Non-pigmented ciliary epithelial cell (primary cell): ENCODE measurements at places on chromosomes 7 and 10.

DNA sequence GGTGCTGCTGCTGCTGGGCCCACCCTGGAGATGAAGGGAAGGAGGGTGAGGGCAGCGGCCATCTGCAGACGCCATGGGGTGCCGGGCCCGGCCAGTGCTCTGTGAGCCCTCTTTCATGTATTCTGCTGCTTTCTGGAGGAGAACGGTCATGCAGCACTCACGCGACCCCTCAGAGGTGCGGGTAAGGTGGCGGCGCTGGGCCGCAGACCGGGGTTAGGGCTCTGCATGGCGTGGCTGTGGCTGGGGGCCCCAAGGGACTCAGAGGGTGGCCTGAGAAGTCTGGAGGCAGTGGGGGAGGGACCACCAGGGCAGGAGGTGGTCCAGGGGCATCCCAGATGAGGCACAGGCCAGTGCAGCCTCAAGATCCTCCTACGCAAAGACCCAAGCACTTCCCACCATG, 275.5 kb downstream of the ELFN1 start:
- DNase-seq, result no peak

GRCh38 chr7:107207459-107207858, 38.7 kb downstream of the HBP1 start:
- no peak for DNase-seq

GRCh38 chr7:31059551-31059950, 7.4 kb downstream of the ADCYAP1R1 start:
- DNase-seq, result no peak

DNA sequence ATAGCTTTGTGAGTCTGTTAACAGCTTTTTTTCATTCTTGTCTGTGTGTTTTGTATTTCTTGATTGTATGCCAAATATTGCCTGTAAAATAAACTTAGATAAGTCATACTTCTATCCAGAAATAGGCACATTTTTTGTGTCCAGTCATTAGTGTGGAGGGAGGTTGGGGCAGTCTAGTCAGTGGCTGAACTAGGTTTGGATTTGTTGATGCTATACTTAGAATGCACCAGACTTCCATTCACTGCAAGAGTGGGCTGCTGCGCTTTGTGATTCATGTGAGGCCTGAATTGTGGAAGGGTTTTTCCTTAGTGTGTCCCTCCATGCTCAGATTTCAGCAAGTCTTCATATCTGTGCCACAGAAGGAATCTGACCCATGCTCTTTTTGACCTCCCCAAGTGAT, 50.0 kb downstream of the TRUB1 start:
- peak; percentile 87 for DNase-seq

- DNase-seq, result no peak
Measured at GRCh38 chr7:136348542-136349192, 371.5 kb upstream of the MTPN start.

DNA sequence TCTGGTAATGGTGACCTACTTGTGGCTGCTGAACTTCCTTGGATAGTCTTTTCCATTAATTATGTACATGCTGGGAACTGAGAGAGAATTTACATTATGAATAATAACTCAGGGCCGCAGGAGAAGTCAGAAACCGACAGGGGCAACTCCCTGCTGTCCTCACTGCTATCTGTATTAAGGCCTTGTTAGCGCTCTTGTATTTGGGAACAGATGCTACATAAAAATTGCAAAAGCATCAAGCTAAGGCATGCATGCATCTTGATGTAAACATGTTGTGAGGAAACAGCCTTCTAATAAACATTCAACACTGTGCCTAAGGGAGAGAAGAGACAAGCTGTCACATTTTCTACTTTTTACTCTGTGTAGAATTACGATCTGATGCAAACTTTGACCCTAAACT, 158.4 kb downstream of the PARD3 start:
- no peak for DNase-seq

DNA sequence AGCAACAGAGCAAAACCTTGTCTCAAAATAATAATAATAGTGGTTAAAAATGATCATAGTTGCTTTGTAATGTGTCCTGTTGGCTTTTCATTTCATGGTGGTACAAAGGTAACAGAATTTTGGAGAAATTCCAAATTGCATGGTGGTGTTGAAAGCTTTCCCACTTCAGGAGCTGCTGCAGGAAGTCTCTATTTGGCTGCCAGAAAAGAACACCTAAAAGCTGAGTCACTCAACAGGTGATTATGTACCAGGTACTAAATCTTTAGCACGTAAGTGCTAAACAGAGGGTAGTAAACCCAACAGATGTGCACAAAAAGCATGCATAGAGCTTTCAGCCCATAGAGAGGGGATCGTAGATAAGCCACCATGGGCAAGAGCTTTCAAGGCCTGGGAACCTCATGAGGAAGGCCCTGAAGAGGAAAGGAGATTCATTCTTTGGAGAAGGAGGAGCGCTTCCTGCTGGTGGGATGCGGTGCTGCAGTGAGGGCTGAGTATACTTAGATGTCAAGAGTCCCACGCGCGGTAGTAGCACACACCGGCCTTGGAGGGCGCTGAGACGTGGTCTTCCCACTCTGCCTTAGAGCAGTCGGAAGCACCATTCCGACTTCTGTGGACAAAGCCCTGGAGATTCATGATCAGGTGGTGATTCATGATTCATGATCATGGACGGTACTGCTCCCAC, 118.7 kb downstream of the RALA start:
- DNase-seq, result no peak

- no peak for DNase-seq
Measured at GRCh38 chr10:58888957-58889356, 287.5 kb upstream of the PHYHIPL start.

DNA sequence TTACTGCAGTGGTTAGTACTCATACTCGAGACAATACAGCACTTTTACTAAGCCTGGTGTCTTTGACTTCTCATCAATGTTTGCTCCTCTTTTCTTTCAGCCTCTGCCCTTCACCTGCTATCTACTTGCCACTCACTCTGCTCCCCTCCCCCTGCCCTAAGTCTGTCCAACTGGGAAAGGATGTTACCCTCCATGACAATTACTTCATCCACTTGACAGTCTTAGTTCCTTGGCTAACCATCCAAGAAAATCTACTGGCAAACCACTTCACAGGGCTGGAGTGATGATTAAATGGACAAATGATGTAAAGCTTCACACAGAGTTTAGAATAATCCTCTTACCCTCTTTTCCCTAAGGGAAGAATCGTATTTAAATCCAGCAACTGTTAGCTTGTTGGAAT, 8.2 kb upstream of the DLD start:
- DNase-seq, result no peak

DNA sequence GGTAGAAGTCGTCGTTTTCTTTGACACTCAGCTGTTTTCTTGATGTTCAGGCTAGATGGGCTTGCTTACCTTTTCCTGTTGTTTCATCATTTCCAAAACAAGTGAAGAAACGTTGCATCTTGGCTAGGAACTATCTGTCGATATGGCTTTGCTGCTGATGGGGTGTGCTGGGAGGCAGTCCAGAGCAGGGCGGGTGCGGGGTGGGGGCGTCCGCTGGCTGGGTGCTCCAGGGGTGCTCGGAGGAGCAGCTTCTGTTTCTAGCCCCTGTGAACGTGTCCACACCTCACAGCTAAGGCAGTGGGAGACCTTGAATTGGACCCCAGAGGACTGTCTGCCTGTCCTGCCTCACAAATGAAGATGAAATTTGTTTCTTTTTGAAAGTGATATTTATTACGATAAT, 7.6 kb upstream of the SUN1 start:
- DNase-seq, result no peak

GRCh38 chr7:1649751-1650326, 20.2 kb upstream of the ELFN1 start:
- no peak for DNase-seq

DNA sequence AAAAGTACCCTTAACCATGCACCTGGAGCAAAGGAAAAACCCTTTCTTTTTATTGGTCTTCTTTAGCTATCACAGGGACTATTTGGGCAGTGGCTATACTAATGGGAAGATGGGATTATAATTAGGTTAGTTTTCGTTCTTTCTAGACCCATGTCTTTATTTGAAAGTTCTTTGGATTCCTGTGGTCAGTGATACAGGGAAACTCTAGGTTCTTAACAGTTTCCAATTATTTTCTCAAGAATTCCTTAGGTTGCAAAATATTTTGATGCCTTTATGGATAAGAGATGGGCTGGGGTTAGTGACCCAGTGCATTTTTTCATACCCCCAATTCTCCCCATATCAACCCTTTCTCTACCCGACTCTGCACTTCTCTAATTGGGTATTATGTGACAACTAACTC, 49.0 kb downstream of the ADD3 start:
- no peak for DNase-seq

GRCh38 chr10:126634911-126635310, 35.6 kb downstream of the C10orf90 start:
- peak; percentile 10 for DNase-seq

DNA sequence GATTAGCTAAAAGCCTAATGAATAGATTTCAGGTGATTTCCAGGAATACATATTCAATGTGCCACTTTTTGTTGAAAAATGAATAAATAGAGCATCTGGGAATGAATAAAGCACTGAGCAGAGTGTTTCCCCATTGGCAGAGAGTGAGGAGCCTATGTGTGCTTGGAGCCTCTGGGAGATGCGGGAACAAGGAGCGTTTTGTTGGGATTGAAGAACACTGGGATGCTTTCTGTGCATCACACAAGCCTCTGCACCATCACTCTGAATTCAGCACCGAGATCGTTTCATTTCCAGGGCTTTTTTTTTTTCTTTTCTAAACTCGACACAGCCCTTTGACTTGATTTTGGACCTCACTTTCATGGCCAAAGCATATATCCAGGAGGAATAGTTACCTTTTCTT, 111.4 kb downstream of the BAMBI start:
- DNase-seq, result no peak

DNA sequence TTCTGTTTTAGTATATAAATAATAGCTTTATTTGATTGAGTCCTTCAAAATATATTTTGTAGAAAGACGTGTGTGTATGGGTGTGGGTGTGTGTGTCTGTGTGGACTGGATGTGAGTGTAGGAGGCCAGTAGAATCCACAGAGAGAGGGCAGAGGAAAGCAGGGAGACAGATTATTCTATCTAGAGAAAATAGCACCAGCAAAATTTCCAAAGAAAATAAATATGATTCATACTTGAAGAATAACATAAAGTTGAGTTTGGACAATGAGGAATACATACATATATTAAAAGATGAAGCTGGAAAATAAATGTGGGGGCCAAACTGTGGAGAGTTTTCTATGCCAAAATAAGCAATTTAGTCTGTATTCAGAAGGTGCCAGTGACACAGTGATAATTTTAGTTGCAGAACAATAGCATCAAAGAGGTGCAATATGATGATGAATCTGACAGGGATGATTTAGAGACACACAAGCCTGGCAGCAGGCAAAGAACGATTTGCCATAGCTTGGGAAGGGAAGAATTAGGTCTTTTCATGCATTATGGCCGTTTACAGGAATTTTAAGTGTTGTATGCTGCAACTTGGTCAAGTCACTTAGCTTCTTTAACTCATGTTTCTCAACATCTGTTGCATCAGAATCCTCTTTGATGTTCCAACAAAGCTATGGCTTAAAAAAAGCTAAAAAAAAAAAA, 121.3 kb downstream of the SEMA3A start:
- DNase-seq, result no peak

- DNase-seq, result no peak
Measured at GRCh38 chr7:87036985-87037384, 22.5 kb downstream of the ELAPOR2 start.

DNA sequence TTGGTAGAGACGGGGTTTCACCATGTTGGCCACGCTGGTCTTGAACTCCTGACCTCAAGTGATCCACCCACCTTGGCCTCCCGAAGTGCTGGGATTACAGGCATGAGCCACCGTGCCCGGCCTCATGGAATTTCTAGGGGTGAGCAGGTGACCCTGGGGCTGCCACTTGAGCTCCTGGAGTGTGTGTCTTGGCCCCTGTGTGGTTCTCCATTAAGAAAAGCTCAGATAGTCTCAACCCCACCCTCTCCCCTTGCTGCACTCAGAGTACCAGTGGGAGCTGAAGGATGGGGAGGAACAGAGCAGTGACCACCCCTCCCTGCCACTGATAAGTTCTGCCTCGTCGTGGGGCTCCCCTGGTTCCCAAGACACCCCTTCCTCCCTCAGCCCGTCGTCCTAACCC, 45.3 kb downstream of the RCC1L start:
- DNase-seq, result no peak

DNA sequence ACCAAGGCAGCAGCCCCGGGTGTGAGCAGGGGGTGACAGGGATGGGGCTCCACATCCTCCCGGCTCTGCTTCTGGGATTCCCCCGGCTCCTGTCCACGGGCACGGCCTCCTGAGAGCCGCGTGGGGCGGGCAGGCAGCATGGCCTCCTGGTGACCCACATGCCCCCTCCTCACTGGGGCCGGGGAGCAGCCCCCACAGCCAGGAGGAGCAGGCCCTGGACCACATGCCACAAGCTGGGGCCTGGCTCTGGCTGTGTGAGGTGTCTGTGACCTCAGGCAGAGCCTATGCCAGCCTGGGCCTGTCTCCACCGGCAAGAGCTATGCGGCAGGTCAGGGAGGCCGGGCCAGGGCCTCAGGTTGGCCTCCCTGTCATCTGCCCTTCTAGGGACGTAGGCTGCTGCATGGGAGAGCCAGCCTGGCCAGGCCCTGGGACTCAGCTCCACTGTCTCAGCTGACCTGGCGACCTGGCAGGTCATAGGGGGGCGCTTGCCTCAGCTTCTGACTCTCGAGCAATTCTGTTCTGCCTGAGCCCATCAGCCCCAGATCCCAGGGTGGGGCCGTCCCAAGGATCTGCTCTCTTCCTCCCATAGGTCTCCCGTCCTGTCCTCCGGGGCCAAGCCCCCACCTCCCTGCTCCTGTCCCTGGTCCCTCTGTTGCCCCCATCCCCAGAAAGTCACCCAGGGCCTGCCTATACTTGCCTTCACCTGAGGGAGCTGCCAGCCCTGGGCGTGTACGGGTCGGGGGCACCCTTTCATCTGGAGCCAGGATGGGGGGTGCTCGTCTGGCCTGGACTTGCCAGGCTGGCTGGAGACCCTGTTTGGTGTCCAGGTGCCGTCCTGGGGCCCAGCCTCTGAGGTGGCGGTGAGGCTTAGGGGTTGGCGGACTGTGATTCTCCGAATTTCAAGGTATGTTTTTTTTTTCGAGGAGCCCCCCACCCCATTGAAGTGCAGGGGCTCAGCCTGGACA, 3.9 kb upstream of the TMEM184A start:
- DNase-seq, result no peak

- DNase-seq, result no peak
Measured at GRCh38 chr7:1322240-1323110, 89.8 kb downstream of the UNCX start.

GRCh38 chr10:65571011-65571570, 1354.7 kb upstream of the LRRTM3 start:
- DNase-seq, result no peak

DNA sequence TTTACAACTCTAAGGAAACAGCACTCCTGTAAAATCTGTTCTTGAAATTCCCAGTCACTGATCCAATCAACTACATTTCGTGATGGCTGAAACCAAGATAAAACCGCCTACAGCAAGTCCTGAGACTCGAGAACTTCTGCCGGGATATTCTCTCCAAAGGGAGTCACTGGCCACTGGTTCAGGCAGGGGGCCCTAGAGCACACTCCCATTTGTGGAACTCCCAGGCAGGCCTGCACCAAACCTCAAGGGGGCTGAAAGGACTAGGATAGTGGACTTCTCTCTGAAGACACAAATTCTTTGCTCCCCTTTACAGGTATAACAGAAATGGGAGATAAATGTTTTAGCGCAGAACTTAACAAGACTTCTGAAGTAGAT, 16.3 kb downstream of the CYTH3 start:
- DNase-seq, result no peak
